ENCODE measurements at places on chromosomes 6 and 20.

GRCh38 chr20:34622821-34623451 lies 54.0 kb downstream of the PIGU start:
- DNase-seq, result no peak

DNA sequence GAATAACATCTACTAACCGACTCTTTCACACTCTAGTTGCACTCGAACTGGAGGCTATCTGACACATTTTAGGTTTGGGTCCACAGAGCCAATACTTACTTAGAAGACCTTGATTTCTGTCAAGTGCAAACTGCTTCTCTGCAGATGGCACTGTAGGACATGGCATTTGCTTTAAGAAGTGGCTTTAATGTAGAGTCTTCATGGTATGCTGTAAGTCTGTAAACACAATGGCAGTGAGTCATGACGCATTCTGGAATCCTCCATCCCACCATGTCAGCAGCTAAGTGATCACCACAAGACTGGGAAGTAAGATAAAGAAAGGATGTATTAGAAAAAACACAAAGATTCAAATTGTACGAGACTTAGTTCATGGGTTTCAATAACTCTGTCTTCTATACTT lies 377.0 kb upstream of the NOX3 start:
- DNase-seq, result no peak

- no peak for DNase-seq
These were observed 235 bp downstream of the MAP7 start for GRCh38 chr6:136550045-136550329.

DNA sequence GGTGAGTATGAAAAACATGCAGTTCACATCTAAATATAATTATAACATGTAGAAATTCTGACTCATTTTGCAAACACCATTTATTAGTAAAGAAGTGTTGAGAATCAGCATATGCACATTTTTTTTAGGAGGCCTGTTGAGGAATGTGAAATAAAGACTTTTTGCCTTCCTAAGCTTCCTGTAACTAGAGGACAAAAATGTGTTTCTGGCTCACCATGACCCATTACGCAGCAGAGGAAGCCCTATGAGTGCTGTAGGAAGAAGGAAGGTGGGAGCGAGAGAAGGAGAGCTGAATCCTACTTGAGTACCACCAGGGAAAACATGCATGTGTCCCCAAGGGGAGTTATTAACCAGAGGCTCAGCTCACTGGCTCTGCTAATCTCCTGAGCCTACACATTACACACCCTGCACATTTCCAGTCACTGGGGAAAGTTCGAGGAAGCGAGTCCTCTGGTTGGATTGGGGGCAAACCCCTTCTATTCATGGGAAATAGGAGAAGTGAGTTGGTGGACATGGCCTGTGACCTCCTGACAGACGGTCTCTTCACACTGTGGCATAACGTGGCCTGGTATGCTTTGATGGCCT lies 540.5 kb upstream of the JAG1 start:
- no peak for DNase-seq

- no peak for DNase-seq
These were observed 264.3 kb upstream of the RIMS1 start for GRCh38 chr6:71621918-71622519.
